ENCODE measurements at places on chromosomes 1 and 21.

- DNase-seq, result peak; percentile 17
Measured at GRCh38 chr1:114310695-114311271, 157.1 kb upstream of the SYT6 start.

- DNase-seq, result peak; percentile 10
Measured at GRCh38 chr1:236753516-236753915, 41.6 kb upstream of the MTR start.

DNA sequence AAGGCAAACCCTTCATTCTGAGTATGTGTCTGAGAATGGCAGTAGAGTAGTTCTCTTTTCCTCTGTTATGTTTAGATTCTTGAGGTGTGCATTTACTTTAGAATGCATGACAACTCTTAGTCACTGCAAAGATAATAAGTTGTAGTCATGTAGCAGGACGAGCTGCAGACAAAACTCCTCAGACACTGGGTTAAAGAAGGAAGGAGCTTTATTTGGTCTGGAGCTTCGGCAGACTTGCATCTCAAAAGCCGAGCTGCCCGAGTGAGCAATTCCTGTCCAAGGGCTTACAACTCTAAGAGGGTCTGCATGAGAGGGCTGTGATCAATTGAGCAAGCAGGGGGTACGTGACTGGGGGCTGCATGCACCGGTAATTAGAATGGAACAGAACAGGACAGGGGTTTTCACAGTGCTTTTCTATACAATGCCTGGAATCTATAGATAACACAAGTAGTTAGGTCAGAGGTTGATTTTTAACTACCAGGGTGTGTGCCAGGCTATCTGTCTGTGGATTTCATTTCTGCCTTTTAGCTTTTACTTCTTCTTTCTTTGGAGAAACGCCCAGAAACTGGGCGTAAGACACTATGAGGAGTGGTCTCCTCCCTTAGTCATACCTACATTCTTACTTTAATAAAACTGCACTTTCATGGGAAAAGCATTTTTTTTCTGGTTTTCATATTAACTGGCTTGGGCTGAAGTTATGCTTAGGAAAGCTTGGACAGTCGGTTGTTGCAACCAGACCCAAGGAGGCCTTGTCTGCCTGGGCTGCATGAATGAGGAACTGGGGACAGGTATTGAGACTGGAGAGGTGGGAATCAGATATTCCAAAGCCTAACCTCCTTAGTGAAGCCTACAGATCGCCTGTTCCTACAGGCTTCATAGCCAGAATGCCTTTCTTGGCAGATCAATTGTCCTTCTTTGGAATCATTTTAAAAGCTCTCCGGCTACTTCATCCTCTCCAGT, 115.1 kb downstream of the RHOU start:
- peak; percentile 81 for DNase-seq

DNA sequence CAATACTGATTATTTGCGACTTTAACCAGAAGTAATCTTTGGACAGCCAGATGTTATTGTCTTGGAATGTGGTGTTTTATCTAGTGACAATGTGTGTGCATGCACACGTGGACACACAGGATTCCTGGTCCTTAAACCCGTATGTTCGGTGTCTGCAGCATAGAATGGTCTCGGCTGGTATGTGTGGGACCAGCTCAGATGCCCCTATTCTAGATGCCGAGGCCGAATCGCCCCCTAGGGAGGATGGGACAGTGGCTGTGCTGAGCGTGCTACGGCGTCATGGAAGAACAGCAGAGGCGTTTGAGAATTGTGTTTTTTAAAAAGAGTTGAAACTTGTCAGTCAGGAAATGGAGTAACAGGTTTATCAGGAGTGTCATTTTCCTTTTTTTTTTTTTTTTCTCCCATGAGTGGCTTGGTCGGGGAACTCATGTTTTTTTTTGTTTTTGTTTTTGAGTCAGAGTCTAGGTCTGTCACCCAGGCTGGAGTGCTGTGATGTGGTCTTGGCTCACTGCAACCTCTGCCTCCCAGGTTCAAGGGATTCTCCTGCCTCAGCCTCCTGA, 30.1 kb downstream of the SKI start:
- no peak for DNase-seq

GRCh38 chr1:207261971-207262370, 59.5 kb upstream of the CD55 start:
- no peak for DNase-seq

DNA sequence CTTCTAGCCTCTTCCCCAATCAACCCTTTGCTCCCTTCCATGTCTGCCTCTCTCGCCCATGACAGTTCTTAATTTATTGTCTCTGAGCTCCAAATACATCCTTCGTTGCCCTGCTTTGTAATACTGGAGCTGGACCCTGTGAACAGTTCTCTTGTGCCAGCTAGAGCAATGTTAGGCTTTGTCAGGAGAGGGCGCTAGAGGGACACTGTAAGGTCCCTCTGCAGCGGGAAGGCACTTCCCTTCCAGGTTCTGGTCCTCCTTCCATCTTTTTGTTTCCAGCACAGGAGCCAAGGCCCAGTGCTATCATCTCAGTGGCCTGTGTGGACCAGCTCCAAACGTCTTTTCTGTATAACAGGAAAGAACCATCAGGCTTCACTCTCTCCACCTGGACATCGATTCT, 95.9 kb downstream of the PTPRU start:
- peak; percentile 50 for DNase-seq

DNA sequence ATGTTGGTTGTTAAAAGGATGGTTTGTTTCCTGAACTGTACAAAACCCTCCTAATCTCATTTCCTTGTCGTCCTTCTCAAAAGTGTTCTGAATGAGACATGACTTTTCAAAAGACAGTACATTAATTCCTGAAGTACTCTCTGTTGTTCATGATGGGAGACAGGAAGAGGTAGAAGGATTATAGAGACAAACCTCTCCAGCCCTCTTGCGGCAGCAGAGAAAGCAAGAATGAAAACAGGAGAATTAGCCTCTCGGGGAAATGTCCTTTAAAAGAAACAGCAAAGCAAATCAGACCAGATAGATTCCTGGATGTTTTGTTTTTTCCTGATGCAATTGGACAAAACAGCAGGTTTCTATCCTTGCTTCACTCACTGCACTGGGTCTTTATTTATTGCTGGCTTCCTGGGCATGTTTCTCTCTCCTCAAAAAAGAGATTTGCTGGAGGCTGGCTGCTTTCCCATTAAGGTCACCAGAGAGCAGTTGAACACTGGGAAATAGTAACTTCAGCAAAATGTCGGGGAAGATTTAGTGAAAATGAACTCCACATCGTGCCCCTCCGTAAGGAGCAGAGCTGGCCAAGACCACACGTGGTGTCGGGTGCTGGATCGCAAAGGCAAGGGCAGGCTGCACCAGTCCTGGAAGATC, 145.8 kb upstream of the SYT6 start:
- no peak for DNase-seq

DNA sequence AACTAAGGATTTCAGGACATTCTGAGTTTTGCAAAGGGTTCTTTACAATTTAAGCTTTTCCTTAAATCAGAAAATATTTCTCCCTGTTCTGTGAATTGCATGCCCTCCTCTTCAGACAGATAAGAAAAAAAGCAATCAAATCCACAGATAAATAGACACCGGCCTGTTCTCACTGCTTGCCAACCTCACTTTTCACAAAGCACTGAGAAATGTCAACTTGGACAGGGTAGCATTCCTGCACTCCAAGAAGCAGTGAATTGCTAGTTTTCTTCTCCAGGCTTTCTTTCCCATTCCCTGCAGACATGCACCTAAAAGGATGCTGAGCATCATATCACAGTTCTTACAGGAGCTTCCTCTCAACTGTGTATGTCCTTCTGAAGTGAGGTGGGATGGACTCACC, 226.0 kb downstream of the CHRM3 start:
- no peak for DNase-seq

DNA sequence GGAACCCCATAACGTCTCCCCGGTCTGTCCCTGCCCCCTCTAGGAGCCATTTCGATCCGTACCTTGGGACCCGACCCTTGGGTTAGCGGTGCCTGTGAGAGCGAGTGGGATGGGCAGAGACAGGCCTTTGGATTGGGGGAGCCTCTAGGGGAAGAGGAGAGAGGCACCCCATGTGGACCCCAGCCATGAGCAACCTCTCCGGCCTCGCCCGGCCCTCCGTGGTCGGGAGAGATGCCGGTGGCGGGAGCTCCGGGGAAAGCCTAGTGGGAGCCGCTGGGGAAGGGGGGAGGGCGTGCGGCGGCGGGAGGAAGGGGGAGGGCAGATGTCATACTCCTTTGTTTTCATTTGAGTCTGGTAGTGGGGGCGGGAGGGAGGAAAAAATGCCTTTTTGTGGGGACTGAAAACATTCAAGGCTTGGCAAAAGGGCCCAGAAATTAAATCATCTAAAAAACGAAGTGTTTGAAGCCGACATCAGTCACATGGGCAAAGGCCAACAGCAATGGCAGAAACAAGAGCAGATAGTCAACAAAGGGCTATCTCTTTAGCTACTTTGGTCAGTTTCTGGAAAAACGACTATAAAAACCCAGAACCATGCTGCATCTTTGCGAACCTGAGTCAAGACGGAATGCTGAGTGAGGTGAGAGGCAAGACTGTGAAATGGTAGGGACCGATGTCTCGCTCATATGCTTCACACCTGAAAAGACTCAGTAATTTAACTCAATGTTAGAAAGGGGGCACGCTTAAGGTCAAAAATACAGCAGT, 758 bp downstream of the PTBP2 start:
- DNase-seq, result peak; percentile 36

- DNase-seq, result no peak
Measured at GRCh38 chr1:178844436-178844835, 26.4 kb downstream of the ANGPTL1 start.

GRCh38 chr1:87683196-87683956, 354.7 kb downstream of the LMO4 start:
- peak; percentile 89 for DNase-seq

- DNase-seq, result no peak
Measured at GRCh38 chr1:97726386-97726785, 194.4 kb downstream of the DPYD start.

DNA sequence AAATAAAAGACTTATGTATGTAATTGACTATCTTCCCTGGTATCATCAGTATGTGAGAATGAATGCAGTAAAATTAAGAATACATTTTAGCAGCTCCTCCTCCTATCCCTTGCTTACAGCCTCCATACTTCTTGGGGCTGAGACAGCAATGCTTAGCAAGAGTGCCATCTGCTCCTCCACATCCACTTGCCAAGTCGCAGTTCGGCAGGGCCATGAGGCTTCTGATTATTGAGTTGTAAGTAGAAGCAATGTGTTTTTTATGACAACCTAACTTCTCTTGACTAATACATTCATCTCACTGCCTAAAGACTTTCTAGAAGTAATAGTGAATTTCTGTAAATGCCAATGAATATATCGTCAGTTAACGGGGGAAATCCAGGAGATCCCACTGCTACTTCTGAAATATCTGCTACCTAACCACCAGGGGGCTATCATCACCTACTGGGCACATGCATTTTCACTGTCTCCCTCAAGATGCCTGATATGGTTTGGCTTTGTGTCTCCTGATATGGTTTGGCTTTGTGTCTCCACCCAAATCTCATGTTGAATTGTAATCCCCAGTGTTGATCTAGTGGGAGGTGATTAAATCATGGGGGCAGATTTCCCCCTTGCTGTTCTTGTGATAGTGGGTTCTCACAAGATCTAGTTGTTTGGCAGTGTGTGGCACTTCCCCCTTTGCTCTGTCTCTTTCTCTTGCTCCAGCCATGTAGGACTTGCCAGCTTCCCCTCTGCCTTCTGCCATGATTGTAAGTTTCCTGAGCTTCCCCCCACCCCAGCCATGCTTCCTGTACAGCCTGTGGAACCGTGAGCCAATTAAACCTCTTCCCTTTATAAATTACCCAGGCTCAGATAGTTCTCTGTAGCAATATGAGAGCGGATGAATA, 59.6 kb downstream of the EXTL2 start:
- peak; percentile 31 for DNase-seq

GRCh38 chr1:232922485-232922884, 27.9 kb upstream of the NTPCR start:
- peak; percentile 67 for DNase-seq

DNA sequence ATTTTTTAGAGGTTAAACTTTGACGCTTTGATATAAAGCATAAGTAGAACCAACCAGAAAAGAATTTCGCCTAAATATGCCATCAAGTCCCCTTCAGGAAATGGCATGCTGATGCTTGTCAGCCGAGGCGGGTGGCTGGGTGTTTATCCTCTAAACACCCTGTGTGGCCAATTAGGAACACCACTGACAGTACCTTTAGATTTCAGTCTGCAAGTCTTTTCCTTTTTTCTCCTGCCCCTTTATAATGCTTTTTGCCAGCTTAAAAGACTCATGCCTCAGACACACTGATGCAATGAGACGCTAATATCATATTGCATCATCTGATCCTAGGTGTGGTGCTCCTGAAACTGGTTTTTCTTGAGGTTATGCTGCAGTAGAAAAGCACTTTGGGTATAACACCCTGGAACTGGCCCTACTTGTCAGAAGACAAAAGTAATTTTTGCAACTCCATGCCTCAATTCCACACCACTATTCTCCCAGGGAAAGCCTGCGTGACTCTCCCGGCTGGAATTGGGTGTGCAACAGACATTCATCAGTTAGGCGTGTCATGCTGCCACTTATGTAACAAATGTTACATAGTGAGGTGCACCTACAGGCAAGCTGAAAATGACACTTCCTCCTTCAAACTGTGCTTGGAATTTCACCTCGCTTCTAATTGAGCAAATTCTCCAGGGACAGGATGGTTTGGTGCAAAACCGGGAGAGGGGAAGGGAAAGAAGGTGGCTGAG, 2.0 kb upstream of the RCC2 start:
- DNase-seq, result no peak

DNA sequence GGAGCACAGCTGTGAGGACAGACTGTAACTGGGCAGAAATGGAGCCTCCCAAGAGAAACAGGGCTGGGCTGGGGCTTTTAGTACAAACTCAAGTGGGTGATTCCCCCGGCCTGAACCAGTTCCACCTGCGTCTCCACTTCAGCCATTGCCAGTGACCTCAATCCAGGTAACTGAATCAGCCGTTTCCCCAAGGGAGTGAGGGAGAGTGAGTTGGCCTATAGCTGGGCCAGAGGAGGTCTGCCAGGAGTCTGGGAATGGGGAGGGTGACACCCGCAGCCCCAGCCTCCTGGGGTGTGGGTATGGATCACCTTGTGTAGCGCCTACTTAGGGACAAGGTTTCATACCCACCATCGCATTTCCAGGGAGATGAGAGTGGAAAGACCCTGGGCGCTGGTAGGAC, 8.5 kb downstream of the SLC26A9 start:
- no peak for DNase-seq

GRCh38 chr1:80305466-80305865, 1298.9 kb upstream of the ADGRL4 start:
- DNase-seq, result no peak

DNA sequence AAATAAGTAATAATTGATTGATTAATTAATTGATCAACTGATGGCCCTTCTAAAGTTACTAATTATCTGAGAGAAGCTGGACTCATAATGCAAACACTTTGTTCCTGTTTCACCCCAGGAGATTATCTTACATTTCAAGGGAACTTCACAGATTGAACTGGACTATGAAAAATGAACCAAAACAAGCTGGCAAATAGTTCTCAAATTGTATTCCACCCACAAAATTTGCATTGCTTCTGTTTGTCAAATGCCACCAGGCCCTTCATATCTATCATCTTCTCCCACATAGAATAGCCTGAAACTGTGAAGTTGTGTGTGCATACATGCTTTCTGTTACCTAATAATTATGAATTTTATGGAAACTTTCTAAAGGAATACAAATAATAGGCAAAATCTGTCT, 104.0 kb downstream of the ZNF281 start:
- DNase-seq, result no peak

- peak; percentile 61 for DNase-seq
Measured at GRCh38 chr1:36446746-36447145, 3.5 kb downstream of the OSCP1 start.

Measured in MV-4-11 (cell line).